ENCODE measurements at places on chromosomes 2 and 18. TPM values are rescaled to one million over a fixed set of nuclear protein-coding genes. Genes with fewer than 3 reads are reported as not detected.

- DNase-seq = no peak
Measured at GRCh38 chr18:7941533-7941932, 374.4 kb downstream of the PTPRM start.

MRPS9 gene
- 45.7 TPM for total RNA-seq

- no peak for DNase-seq
Measured at GRCh38 chr2:239566995-239567568, 166.3 kb upstream of the HDAC4 start.

DNA sequence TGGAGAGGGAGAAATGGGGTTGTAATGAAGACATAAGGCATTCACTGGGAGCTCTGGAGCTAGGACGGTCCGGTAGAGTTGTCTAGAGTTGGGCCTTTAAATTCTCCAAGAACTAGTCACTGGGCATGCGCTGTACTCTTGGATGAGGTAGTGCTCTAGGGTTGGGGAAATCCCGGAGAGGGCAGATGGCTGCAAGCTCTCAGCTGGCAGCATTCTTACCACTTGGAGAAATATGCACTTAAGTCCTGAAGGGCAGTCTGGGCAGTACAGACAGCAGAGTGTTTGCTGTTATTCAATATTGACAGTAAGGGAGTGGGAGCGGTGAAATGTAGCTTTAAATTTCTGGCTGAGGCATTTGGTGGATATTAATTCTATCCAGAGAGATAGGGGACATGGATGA, 214.6 kb downstream of the RDH14 start:
- DNase-seq = peak; percentile 54

DNA sequence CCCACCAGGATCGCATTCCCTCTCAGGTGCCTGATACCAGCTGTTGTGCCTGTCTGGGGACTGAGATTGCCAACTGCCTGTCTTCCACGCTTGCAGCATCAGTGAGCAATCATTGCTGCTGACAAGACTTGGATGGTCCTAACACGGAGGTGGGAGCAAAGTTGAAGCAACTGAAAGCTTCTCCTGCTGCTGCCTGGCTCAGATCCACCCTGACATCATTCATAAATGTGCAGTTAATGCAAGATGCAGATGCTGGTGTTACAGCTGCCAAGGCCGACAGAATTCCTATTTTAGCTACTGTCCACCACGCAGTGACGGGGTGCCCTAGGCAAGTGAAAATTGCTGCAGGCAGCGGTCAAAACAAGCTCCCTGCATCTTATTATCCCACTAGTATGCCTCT, 131.4 kb downstream of the VWC2L start:
- no peak for DNase-seq
